ENCODE measurements at places on chromosomes 7 and 10.

- DNase-seq = no peak
Observed at GRCh38 chr7:5394264-5395105, 29.1 kb downstream of the TNRC18 start.

DNA sequence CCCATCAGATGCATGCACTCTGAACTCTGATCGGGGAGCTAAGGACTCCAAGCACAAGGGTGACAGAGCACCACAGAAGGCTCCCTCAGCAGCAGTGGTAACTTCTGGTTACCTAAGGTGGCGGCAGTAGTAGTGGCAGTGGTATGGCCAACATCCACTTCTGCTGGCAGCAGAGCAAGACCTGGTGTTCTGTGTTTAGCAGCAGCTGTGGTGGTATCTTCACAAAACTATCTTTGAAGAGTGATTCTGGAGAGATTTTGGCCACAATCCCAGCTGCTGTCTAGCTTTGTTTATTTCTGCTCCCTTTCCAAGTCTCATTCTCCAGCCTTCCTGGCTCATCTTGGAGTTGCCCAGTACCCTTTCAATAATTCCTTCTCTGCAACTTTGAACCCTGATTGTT lies 102.4 kb upstream of the LRGUK start:
- no peak for DNase-seq

DNA sequence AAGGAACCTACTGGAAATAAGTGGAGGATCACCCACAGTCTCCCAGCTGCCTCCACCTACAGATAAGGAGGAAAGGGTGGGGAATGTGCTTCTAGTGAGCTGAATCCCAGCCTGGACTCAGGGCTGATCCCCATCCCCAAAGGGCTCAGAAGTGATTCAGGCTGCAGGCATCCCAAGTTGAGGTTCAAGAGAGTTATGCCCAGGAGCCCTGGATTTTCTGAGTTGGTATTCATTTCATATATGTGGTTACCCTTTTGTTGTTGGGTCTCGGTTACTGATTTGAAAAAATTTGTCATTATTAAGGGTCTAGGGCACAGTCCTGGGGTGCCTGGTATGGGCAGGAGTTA lies 30.0 kb upstream of the SRGN start:
- no peak for DNase-seq

- DNase-seq = no peak
Observed at GRCh38 chr10:79345241-79346011, 1.8 kb upstream of the PPIF start.

DNA sequence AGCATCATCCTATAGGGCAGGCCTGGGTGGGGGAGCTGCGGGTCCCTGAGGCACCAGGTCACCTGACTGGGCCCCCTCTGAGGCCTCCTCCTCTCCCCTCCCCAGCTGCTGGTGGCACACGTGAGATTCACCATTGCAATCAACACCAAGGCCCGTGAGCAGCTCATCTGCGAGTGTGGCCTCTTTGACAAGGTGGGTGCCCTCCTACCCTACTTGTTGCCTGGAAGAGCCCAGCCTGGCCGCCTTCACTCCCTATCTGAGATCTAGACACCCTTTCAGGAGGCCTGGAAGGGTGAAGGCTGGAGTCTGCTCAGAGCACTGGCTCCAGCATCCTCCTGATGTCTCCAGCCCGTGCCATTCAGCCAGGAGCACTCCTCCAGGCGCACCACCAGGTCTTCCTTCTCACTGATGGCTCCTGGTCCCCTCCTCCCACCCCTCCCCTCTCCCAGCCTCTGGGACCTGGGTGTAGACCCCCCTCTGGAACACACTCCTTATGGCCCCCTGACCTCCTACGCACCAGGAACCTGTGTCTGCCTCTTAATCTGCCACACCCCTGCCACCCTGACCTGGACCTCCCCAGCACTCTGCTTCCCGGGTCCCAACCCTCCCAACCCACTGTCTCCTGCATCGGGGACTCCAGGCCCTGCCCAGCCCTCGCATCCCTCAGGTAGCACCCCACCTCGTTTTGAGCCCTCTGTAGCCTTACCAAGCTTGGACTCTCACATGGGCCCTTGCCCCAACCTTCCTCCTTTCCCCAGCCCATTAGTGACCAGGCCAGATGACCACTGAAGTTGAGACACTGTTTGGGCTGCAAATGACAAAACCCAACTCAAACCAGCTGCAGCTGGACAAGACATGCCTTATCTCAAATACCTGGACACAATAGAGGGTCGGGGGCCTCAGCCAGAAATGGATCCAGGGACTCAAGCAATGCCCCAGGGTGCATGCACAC lies 67.5 kb downstream of the ALOX5 start:
- DNase-seq = no peak

DNA sequence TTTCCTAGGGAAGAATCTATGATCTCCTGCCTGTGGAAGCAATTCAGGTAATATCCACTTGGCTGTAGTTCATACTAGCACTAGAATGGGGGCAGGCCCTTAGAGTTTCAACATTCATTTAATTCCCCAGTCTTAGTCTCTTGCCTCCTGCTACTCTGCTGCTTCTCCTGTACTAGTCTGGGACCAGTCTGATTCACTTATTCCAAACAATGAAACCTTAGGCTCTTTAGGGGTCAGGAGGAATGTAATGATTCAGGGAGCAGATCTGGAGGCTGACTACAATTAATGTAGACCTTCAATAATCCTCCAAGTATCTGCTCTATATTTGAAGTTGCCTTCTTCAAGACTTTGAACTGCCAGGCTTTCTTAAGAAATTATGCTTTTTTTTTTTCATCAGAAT lies 101.8 kb downstream of the GNAT3 start:
- DNase-seq = no peak

DNA sequence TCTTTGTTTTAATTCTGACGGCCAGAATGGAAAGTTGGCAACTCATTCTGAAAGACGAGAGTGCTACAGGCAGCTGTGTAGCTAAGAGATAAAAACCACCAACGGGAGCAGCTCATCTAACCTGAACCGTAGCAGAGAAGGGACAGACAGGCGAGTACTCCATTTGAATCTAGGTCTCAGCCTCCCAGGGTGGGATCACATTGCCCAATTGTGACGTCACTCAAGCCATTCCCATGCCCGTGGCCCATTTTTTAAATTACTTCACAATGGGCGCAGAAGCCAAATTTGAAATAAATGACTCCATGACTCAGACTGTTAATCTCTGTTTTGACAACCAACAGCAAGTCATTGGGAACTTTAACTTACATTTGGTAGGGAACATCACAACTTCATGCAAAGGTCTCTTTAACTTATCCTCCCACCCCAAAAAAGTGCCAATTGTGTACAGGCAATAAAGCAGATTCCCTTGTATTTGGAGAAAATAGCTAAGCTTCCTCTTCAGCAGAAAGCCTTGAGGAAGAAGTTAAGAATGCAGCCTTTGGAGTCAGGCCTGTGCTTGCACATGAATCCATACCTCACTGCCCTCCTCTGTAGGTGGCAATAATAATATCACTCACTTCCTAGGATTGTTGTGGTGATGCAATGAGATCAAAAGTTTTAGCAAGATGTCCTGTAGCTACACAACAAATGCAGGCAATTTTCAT lies 93.2 kb upstream of the KIF5B start:
- no peak for DNase-seq

- no peak for DNase-seq
Observed at GRCh38 chr7:94440451-94441039, 45.9 kb downstream of the COL1A2 start.

GRCh38 chr7:4024133-4024532 lies 658.0 kb upstream of the FOXK1 start:
- DNase-seq = no peak

GRCh38 chr7:132102391-132102790 lies 473.9 kb downstream of the PLXNA4 start:
- DNase-seq = no peak

GRCh38 chr10:44020322-44021111 lies 364.4 kb downstream of the CXCL12 start:
- no peak for DNase-seq

DNA sequence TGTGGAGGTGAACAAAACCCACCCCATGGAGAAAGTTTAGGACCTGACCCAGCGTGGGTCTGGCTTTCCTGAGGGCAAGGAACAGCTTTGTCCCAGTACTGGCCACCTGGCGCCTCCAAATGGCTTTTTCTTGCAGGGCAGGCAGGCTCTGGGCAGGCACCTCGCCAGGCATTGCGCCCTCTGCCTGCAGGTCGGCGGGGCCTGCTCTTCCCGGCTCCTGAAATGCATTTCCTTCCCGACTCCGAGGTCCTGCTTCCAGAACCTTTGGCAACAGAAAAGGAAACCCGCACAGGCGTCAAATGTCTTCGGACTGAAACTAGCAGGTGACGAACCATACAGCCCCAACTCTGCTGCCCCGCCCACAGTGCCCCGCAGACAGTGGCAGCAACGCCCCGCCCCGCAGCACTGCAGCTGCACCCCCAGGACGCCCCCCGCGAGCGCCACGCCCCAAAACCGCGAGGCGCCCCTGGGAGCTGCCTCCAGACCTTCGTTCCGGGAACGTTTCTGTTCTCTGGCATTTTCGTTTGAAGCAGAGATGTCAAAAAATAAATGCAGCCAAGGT lies 65.5 kb downstream of the C10orf143 start:
- no peak for DNase-seq

DNA sequence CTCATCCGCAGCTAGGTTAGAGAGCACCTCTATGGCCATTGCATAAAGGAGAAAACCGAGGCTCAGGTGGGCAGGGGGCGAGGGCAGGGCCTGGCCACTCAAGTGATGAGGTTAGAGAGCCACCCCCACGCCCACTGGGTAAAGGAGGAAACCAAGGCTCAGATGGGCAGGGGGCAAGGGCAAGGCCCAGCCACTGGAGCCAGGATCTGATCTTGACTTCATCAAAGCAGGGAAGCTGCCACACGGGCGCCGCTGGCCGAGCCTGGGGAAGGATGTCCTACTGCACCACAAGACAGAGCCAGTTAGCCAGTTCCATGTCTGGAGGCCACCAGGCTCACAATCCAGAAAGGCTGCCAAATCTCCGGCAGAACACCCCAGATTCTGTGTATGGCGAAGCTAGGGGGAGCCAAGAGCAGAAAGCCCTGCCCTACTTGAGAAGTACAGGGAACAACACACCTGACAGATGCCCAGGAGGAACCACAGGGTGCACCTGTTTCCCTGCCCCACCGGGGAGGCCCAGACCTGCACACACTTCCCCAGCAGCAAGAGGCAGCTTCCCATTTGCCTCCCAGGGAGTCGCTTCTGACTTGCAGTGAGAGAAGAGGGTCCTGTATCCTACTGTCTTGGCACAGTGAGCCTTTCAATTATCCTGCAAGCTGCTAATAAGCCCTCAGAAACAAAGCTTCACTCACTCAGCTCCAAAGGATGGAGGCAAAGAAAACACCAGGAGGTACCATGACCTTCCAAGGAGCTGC lies 101.9 kb downstream of the TNS3 start:
- DNase-seq = no peak

GRCh38 chr10:111247781-111248389 lies 171.1 kb downstream of the ADRA2A start:
- DNase-seq = no peak

DNA sequence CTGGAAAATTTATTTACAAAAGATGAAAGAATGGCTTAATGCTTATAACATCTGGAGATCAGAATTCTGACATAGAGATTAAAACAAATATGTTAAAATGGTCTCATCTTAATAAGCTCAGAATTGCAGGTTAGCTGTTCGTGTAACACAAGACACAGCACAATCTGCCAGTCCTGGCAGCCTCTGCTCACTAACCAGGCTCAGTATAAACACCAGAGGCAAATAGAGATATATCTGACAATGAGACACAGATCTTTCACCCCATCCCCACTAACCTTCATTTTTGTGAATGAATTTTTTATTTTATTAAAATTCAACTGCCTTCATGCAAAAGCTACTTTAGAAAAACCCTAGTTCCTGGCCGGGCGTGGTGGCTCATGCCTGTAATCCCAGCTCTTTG lies 51.8 kb downstream of the RELN start:
- no peak for DNase-seq

GRCh38 chr10:945778-946177 lies 14.3 kb upstream of the LARP4B start:
- DNase-seq = no peak

GRCh38 chr10:13087986-13088618 lies 11.9 kb upstream of the OPTN start:
- no peak for DNase-seq

GRCh38 chr10:123761666-123762230 lies 95.6 kb downstream of the GPR26 start:
- no peak for DNase-seq
